ENCODE measurements at places on chromosomes 6 and 20.

DNA sequence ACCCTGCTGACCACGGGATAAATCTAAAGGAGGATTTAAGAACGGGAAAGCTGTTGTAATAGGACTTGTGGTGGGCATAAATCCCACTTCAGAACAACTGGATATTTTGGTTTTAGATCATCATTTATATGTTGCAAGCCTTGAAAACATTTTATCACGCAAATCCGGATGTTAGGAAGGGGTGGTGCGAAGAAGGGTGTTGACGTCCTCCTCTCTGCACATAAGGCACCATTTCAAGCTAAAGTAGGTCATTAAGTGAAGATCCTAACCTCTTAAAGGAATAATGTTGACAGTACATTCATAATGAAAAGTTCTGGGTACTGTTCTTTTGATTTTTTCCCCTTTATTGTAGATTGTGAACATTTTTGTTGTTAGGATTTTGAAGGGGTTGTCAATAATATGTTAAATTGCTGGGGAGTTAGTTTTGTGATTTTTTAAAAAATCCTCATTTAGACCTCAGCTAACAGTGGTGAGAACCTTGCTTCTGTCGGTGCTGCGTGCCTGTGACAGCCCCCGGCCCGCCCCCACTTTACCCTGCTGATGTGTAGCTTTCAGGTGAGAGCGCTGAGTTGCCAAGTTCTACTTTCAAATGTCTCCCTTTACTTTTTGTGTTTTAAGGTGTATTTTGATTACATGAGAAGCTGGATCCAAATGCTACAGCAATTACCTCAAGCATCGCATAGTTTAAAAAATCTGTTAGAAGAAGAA lies 88.8 kb downstream of the MAP3K4 start:
- DNase-seq: no peak

DNA sequence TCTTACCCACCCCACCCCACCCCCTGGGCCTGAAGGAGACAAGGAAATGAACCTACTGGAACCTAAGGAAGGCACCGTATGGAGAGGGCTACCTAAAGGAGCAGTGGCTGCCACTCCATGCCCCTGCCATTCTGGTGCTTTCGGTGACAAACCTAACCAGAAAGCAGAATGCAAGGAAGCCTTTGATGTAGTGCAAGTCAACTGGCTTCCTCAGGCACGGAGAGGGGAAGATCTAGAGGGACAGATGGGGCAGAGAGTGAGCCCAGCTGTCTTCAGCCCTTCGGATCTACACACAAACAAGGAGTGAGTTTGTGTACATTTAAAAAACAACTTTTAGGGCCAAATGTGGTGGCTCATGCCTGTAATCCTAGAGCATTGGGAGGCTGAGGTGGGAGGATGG lies 39.5 kb downstream of the PPP1R16B start:
- no peak for DNase-seq

GRCh38 chr20:17500826-17501225 lies 30.4 kb downstream of the BFSP1 start:
- DNase-seq: no peak

DNA sequence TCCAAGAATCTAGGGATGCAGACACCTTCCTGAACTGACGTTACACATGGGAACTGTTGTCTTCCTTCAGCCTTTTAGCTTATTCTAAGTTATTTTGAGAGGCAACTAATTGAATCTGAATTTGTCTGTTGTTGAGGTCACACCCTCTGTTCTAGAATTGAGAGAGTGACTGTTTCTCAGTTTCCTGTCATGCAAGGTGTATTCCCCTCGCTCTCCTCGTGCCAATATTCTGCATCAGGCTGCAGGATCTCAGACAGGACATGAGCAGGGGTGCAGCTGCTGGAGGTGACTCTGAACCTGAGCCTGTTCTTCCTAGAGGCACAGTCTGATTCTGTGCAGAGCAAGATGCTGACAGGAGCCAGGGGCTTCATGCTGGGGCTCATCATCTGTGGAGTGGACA lies 52.5 kb downstream of the HLA-DPB1 start:
- no peak for DNase-seq

GRCh38 chr20:11958855-11959254 lies 41.2 kb downstream of the BTBD3 start:
- no peak for DNase-seq

DNA sequence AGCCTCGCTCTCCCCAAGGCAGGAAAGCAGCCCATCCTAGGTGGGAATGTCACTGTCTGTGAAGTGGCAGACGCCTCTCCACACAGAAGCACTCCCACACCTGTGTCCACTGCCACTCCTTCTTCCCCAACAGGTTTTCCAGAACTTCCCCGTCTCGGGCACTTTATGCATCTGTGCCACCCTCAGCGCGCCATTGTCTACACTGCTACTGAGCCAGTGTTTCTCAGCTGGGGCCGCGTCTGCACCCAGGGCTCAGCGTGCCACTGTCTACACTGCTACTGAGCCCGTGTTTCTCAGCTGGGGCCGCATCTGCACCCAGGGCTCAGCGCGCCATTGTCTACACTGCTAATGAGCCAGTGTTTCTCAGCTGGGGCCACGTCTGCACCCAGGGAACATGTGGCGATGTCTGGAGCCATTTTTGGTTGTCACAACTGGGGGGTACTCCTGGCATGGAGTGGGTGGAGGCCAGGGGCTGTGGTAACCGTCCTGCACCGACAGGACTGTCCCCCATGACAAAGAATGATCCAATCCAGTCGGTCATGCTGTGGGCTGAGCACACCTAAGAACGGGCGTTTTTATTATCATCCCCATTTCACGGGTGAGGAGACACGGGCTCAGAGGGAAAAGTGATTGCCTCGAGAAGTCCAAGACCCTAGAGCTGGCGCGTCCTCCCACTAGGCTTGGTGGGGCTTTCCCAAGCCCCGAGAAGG lies 41.7 kb upstream of the ZBP1 start:
- no peak for DNase-seq

GRCh38 chr6:161029195-161029809 lies 37.7 kb downstream of the MAP3K4 start:
- DNase-seq: no peak

GRCh38 chr6:167349631-167350274 lies 24.9 kb downstream of the TTLL2 start:
- no peak for DNase-seq

- no peak for DNase-seq
These were observed 50.7 kb downstream of the SYNJ2 start for GRCh38 chr6:158032354-158032733.

DNA sequence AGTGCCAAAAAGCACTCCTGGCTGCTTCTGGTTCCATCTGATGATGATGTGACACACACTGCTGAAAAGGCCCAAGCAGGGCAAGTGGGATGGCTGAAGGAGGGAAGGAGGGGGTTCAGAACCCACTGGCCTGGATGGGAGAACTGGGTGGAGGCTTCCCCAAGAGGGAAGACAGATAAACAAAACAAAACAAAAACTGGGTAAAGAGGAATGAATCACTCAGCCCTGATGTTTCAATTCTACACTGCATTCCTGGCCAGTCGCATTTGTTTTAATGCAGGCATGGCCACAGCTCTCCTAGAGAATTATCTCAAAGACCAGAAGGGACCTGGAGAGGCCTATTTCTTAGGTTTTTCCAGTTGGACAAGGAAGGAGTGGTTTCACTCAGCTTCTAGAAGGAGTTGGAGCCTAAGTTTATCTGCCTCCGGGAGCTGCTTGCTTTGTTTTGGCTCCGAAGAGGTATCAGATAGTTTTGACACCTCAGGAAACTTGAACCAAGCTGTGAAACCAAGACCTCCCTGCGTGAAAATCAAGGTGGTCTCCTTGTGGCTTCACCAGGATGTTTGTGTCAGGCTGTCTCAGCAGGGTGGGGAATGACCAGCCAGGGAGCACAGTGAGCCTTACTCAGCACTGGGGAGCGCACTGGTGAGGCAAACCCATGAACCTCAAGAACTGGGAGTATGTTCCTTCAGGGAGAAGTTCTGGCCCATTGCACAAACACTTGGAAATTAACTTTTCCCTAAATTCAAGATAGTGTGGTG lies 16.1 kb downstream of the TTPAL start:
- no peak for DNase-seq

DNA sequence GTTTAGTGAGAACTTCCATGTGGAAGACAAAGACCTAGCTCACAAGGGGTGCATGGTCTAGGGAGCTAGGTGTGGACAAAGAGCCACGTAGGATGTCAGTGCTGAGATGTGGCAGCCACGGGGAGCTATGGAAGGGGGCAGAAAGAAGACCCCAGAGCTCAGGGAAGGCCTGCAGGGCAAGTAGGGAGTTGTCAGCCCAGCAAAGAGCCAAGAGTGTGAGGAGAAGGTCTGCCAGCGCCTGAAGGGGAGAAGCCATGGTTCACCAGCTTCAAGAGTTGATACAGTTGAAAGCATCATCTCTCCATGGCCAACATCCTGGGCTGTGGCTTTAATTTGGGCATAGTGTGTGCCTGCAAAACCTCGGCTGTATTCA lies 95.6 kb downstream of the CDH26 start:
- no peak for DNase-seq

- DNase-seq: no peak
These were observed 98.3 kb upstream of the SASH1 start for GRCh38 chr6:148244217-148244935.

DNA sequence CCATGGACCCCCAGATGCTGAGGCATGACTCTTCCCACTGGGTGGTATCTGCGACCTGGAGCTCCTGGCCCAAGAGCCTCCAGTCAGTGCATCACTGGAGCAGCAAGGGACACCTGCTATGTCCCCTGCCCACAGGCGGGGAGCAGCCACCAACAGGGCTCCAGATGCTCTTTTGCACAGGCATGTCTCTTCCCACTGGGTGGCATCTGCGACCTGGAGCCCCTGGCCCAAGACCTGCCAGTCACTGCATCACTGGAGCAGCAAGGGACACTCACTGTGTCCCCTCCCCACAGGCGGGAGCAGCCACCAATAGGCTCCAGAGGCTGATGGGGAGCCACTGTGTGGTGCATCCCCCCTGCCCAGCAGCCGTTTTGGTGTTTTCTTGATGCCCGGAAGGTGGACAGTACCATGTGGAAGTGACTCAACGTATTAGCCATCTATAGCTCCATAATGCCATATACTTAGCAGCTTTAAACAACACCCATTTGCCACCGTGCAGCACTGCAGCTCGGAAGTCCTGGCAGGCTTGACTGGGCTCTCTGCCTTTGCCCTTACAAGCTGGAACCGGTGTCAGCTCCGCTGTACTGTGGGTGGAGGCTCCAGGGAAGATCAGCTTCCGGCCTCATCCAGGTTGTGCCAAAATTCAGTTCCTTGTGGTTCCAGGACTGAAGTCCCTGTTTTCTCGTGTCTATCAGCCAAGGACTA lies 124.9 kb upstream of the CST7 start:
- DNase-seq: no peak

DNA sequence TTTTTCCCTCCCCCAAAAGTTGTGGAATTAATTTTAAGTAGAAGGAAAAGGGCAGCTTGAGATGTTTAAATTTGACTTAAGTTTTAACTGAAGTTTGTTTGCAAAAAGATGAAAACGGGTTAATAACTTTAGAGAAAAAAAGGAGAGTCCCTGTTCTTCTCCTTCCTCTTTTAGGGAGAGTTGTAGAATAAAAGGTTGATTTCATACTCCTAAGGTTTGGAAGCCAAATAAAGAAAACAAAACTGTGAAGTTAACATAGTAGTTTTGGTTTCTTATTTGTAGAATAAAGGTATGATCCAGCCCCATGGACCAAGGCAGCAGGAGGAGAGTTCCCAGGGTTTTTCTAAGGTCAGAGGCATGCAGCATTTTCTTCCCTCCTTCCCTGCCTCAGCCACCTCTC lies 33.4 kb downstream of the FOXO3 start:
- no peak for DNase-seq

DNA sequence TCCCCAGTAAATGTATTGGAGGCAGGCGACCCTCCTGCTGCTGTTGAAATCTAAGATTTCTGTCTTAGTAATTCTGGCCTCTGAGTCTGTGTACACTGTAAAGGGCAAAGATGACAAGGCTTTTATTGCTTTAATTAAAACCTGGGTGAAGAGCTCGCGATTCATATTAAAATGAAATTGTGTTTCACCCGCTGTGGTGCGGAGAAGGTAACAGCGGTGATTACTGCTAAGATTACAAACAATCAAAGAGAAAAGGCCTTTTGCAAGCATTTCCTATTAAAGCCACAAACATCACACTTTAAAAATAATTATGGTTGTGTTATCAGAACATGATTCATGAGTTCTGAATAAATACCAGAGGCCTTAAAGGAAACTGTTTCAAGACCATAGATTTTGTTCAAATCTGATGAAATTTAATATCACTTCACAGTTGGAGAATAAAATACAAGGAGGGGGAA lies 69.3 kb downstream of the TOX2 start:
- DNase-seq: no peak

GRCh38 chr6:70196531-70196930 lies 106.4 kb downstream of the COL9A1 start:
- DNase-seq: no peak

- no peak for DNase-seq
These were observed 72.9 kb upstream of the SLC22A16 start for GRCh38 chr6:110549277-110549676.

DNA sequence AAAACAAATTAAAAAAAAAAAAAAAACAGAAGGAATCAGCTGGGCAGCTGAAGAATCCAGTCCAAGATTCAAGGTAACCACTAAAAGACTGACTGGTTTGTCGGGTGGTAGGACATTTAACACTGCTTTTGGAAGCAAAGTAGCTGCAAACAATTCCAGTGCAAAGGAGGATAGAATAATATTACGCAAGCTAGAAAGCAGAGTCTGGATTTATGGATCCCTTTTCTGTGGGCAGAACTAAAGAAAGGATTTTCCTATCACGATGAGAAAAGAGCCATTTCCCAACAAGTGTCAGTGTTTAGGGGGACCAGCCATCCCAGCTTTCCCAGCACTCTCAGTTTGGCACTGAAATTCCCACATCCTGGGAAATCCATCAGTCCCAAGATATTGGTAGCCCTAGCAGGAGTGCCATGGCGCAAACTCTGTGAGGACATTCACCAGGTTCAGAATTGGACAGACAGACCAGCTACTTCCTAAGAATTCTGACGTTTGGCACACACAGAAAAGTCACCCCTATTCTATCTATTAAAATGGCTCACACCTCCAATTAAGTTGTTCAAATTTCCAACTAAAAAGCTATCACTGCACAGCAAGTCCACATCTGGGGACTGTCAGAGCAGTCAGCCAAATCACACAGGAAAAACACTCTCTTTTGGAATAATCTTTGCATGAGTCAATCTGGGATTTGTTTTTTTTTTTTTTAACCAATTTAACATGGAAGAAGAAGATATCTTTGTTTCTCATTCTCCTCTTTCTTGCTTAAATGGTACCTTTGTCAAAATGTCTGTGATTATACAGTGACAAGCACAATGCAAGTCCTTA lies 356.8 kb upstream of the ARID1B start:
- DNase-seq: no peak

DNA sequence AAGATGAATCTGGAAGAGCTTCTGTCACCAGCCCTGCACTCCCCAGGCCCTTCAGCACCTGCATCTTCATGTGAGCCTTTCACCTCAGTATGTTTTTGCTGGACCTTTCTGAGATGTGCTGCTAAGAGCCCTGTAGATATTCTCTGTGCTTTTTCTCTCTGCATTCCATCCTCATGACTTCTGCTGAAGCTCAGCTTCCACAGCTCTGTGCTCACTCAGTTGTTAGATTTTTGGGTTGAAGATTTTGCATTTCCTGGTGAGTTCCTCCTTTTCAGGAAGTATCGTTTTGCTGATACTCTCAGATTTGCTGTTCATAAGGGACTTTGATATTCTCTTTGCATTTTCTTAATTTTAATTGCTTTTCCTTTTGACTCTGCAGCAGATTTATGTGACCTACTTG lies 18.3 kb downstream of the KIAA1586 start:
- DNase-seq: no peak
